ENCODE measurements at places on chromosomes 5 and 9. TPM values are rescaled to one million over a fixed set of nuclear protein-coding genes. Genes with fewer than 3 reads are reported as not detected.
A peak's percentile ranks its signal among the peaks of the same experiment; 100 is the strongest.

DNA sequence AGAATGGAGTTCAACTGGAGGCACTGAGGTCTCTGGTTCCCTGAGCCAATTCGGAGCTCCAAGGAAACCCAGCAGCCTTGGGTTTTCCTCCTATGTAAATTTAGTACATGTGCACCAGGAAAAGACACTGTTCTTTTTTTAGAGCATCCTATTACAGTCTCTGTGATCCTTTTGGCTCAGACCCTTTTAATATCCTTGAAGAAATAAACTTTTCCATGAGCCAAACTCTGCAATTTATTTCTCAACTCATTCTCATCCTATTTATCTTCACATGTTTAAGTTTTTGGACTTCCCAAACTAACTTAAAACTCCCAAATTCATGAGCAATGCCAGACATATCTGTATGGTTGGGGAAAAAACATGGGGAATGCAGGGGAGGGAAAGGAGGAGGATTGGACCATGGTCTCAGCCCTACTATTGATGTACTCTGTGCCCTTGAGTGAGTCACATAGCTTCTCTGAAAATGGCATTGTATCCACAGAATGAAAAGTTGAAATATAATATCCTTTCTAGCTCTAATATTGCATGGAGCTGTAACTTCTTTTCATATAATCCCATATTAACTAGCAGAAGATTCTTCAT lies 76.6 kb downstream of the PAPPA start:
- DNase-seq: no peak
- H3K4me3 ChIP-seq: no peak overlapping the region
- H3K36me3 ChIP-seq: no peaks in the 10 kb centered on the region
- H3K27me3 ChIP-seq: no peaks in the 10 kb centered on the region
- no peaks in the 10 kb centered on the region for H3K4me1 ChIP-seq

DNA sequence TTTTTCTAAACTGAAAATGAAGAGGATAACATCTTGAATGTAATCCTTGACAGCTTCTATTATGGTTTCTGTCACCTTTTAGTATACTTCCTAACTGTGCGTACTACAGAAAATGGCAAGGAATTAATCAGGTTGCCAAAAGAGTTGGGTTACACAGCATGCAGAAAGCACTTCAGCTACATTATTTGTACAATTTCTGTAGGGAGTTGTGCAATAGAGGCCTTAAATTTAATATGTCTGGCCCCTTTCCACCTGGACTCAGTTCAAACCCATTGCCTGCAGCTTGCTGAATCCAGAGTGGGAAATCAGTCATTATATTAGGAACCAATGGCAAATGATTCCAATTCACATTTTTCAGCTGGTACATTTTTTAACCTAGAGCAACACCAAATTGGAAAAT lies 549.7 kb downstream of the CSNK1G3 start:
- peaks cover 29% of the 10 kb centered on the region for H3K4me1 ChIP-seq
- no peak overlapping the region for H3K27ac ChIP-seq
- H3K36me3 ChIP-seq: no peaks in the 10 kb centered on the region

DNA sequence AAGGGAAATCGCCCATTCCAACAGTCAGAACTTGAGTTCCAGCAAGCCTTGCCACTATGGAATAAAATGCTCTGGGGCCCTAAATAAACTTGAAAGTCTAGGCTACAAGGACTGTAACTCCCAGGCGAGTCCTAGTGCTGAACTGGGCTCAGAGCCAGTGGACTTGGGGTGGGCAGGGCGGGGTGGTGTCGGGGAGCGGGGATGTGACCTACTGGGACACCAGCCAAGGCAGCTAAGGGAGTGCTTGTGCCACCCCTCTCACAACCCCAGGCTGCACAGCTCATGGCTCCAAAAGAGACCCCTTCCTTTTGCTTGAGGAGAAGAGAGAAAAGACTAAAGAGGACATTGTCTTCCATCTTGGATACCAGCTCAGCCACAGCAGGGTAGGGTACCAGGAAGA lies 61.5 kb downstream of the MEIKIN start:
- no peaks in the 10 kb centered on the region for H3K4me1 ChIP-seq
- no peak overlapping the region for H3K27ac ChIP-seq
- no peak overlapping the region for H3K4me3 ChIP-seq
- H3K36me3 ChIP-seq: no peaks in the 10 kb centered on the region
- DNase-seq: no peak
- H3K27me3 ChIP-seq: no peaks in the 10 kb centered on the region

INPP5E gene
- 4.6 TPM for total RNA-seq

DNA sequence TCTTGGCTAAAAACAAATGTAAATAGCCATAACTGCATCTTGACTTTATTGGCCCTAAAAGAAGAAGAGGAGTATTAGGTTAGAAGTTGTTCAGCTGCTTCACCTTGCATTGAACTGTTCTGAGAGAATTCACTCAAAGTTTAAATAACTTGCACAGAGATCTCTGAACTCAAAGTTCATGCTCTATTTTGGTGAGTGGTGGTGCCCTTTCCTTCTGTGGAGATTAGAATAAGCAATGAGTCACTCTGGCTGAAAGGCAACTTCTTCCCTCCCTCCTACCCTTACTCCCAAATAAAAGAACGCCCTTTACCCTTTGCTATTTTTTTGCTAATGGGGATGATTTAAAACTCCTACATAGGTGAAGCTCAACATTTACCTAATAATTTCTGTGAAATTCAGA lies 48.9 kb downstream of the ERMP1 start:
- H3K27ac ChIP-seq: no peak overlapping the region
- no peaks in the 10 kb centered on the region for H3K4me1 ChIP-seq
- H3K27me3 ChIP-seq: no peaks in the 10 kb centered on the region
- DNase-seq: no peak
- no peak overlapping the region for H3K4me3 ChIP-seq
- peaks cover 18% of the 10 kb centered on the region for H3K36me3 ChIP-seq

GRCh38 chr9:121269642-121270254 lies 1.8 kb downstream of the GSN start:
- H3K4me1 ChIP-seq: peaks cover 65% of the 10 kb centered on the region
- peak overlapping the region; percentile 99 for H3K27ac ChIP-seq
- peak overlapping the region; percentile 96 for H3K4me3 ChIP-seq
- no peak for DNase-seq
- no peaks in the 10 kb centered on the region for H3K36me3 ChIP-seq

- H3K27ac ChIP-seq: no peak overlapping the region
- no peak for DNase-seq
- no peaks in the 10 kb centered on the region for H3K36me3 ChIP-seq
- H3K27me3 ChIP-seq: no peaks in the 10 kb centered on the region
- no peak overlapping the region for H3K4me3 ChIP-seq
- no peaks in the 10 kb centered on the region for H3K4me1 ChIP-seq
Measured at GRCh38 chr5:113150221-113150620, 173.6 kb downstream of the DCP2 start.

PCDHGA12 gene
- 5.4 TPM for total RNA-seq

DNA sequence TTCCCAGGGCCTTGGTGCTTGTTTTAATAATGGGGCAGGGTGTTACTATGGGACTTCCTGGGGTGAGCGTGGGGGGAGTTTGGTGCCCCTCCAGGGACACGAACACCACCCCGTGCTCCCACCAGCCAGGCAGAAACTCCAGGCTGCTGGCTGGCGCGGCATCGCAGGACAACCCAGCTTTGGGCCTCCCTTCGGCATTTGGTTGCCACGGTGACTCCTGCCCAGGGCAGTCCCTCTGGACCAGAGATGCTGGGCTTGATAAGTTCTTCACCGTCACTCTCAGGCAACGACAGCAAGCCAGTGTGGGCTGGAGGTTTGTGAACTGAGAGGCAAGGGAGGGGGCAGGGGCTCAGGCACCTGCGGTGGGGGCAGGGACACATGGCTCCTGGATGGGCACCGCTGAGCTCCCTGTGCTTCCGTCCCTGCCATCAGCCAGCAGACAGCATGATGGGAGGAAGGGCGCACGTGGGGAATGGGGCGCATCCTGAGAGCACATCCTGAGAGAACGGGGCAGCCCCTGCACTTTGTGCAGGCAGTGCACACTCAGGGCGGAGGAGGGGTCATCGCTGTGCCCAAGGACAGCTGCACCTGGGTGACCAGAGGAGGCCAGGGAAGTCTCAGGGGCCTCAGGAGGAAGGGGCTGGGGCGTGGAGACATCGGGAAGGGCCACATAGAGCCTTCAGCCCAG lies 116.4 kb downstream of the RXRA start:
- no peak for DNase-seq
- H3K27me3 ChIP-seq: peaks cover 10% of the 10 kb centered on the region

- H3K36me3 ChIP-seq: no peaks in the 10 kb centered on the region
- no peak for DNase-seq
- no peak overlapping the region for H3K27ac ChIP-seq
- H3K27me3 ChIP-seq: no peaks in the 10 kb centered on the region
Measured at GRCh38 chr5:115271295-115272050, 8.8 kb upstream of the PGGT1B start.

GRCh38 chr5:181186986-181187499 lies 18.0 kb downstream of the TRIM7 start:
- H3K4me1 ChIP-seq: peaks cover under 1% of the 10 kb centered on the region
- no peak for DNase-seq

- no peak for DNase-seq
- H3K27ac ChIP-seq: no peak overlapping the region
- no peaks in the 10 kb centered on the region for H3K4me1 ChIP-seq
- no peaks in the 10 kb centered on the region for H3K27me3 ChIP-seq
- H3K4me3 ChIP-seq: no peak overlapping the region
Measured at GRCh38 chr9:28267351-28267750, 694.1 kb upstream of the C9orf72 start.

DNA sequence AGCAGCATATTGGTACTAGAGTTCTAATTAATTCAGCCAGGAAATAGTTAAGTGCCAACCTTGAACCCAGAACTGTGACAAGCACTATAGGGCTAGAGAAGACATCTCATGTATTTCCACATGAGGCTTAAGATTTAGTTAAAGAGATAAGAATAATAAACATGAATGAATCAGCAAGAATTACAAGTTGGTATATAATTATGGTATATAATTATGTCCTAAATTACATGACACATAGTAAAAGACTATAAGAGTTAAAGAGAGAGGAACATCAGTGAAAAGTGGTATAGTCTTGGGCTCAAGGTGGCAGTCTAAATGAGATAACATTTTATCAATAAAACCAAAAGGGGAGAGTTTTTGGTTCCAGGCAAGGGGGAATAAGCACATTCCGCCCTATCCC lies 223.1 kb upstream of the NFIL3 start:
- H3K4me3 ChIP-seq: no peak overlapping the region
- H3K27ac ChIP-seq: no peak overlapping the region
- H3K4me1 ChIP-seq: peaks cover 9% of the 10 kb centered on the region
- no peaks in the 10 kb centered on the region for H3K27me3 ChIP-seq
- H3K36me3 ChIP-seq: no peaks in the 10 kb centered on the region

CKMT2 gene
- total RNA-seq: 9.7 TPM

- H3K27ac ChIP-seq: no peak overlapping the region
- H3K36me3 ChIP-seq: no peaks in the 10 kb centered on the region
- no peak for DNase-seq
- peaks cover 5% of the 10 kb centered on the region for H3K4me1 ChIP-seq
Measured at GRCh38 chr9:81841333-81841732, 86.9 kb upstream of the SPATA31D4 start.

GRCh38 chr5:116663081-116663480 lies 88.5 kb upstream of the SEMA6A start:
- no peak for DNase-seq
- no peak overlapping the region for H3K4me3 ChIP-seq
- no peaks in the 10 kb centered on the region for H3K4me1 ChIP-seq

GRCh38 chr9:126401107-126401506 lies 74.5 kb downstream of the MVB12B start:
- H3K36me3 ChIP-seq: peaks cover 4% of the 10 kb centered on the region
- H3K4me3 ChIP-seq: no peak overlapping the region
- H3K4me1 ChIP-seq: no peaks in the 10 kb centered on the region
- H3K27ac ChIP-seq: no peak overlapping the region

KCNV2 gene
- total RNA-seq: not detected

DNA sequence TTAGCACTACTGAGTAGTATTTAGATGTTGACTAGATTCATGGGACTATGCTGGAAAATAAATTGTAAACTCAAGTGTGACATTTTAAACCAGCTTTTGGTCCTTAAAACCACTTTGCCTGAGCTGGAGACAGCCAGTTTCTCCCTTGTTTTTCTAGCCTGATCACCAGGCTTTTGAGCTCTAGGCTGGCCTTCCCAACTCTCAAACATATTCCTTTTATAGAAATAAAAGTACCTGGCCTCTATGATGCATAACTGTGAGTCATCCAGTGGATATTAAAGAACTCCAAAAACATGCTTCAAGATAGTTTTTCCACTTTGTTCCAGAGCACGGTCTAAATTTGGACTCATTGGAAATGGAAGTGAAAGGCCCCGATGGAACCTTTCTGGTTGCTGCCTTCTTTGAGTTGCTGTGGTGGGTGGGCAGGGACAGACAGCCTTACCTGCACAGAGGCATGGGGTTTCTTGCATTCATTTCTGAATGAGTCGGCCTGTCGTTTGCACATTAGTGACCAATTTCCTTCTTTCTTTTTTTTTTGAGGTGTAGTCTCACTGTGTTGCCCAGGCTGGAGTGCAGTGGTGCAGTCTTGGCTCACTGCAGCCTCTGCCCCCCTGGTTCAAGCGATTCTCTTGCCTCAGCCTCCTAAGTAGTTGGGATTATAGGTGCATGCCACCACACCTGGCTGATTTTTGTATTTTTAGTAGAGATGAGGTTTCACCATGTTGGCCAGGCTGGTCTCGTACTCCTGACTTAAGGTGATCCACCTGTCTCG lies 43.1 kb downstream of the TRIO start:
- DNase-seq: no peak
- H3K27me3 ChIP-seq: no peaks in the 10 kb centered on the region
- H3K36me3 ChIP-seq: no peaks in the 10 kb centered on the region
- H3K4me1 ChIP-seq: peaks cover 88% of the 10 kb centered on the region
- H3K27ac ChIP-seq: peak overlapping the region; percentile 91
- H3K4me3 ChIP-seq: no peak overlapping the region

DNA sequence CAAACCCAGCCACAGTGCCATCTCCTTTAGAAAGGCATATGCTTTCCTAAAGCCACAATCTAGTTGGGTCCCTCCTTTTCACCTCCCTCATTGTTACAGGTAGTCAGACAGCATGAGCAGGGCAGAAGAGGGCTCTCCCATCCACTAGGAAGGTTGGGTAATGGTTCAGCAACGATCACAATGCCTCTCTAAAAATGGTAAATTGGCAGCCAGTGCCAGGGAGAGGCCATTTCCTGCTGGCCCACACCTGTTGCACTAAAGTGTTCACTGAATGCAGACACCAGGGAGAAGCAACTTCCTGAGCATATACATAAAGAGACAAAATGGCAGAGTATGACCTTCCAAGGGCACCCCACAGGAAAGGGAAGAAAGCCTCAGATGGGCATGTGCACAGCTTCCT lies 31.3 kb upstream of the DAP start:
- no peak overlapping the region for H3K27ac ChIP-seq
- no peaks in the 10 kb centered on the region for H3K4me1 ChIP-seq

DNA sequence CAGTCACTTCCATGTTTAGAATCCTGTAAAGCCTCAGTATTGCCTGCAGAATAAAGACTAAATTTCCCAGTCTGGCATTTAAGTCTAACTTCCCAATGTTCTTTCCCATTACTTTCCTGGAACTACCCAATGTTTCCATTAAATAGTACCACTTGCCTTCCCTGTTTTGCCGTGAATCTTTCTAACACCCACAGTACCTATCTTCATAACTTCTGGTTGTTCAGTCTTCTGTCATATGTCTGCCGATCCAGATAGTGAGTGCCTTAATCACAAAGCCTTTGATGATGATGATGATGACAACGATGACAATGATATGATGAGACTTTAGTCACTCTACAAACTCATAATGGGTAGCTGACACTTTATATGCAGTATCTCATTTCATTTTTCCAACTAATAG lies 6.6 kb upstream of the HEMGN start:
- no peaks in the 10 kb centered on the region for H3K36me3 ChIP-seq
- no peak overlapping the region for H3K4me3 ChIP-seq
- H3K4me1 ChIP-seq: no peaks in the 10 kb centered on the region
- no peak overlapping the region for H3K27ac ChIP-seq

GRCh38 chr5:73339051-73339575 lies 109.5 kb downstream of the FOXD1 start:
- no peaks in the 10 kb centered on the region for H3K4me1 ChIP-seq
- DNase-seq: no peak
- no peak overlapping the region for H3K27ac ChIP-seq

Measured in sigmoid colon (tissue), 7 donors.